Fibroblast of skin of right quadriceps (primary cell): ENCODE measurements at places on chromosomes 7 and 10.

DNA sequence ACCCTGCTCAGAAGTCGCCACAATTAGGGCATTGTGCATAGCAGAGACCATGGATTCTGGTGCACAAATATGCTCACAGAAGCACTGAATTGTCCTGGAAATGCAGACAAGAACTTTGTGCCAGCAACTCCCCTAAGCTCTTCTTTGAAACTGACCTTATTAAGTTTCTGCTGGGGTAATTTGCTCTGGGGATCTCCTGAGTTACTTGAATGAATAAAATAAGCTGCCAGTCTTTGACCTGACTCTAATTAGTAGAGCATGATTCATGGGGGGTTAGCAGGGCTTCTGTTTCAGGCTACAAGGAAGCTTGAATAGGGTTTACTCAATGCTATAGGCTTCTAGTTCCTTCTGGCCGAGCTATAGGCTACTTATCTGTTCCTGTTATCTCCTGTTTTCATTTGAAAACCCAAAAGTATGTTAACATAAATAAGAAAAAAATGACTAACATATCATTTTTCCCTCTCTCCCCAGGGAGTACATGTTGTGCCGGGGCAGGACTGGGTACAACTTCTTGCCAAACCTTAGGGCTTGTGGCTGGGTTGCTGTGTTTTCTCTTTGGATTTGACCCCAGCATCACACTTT is 169.0 kb upstream of the TMEM229A start:
- DNase-seq: no peak

GRCh38 chr7:5692112-5692844 is 89.2 kb downstream of the RNF216 start:
- peak; percentile 99 for DNase-seq

DNA sequence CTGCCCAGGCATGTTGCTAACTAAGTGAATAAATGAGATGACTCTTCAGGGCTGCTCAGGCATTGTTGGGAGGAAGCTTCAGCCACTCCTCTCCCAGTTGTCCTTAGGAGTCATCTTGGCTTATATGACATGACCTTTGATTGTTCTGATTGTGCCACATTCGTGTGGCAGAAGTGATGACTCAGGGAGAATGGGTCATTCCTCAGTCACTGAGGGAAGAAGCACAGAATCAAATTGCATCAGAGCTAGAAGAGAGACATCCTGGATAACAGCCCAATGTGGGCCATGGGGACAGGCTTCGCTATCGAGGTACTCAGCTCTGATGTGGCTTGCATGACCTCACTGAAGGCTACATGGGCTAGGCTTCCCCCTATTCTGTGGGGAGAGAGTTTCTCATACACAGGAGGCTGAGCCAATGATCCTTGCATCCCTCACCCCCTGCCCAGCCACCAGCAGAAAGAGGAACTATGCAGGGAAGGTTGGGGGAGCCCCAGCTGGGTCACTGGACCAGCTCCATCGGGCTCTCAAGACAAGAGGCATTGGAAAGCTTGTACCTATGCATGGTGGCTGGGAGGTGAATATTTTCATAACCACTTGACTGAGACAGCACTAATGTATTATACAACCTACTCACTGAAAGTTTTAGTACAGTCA is 6.0 kb upstream of the HMX3 start:
- no peak for DNase-seq

DNA sequence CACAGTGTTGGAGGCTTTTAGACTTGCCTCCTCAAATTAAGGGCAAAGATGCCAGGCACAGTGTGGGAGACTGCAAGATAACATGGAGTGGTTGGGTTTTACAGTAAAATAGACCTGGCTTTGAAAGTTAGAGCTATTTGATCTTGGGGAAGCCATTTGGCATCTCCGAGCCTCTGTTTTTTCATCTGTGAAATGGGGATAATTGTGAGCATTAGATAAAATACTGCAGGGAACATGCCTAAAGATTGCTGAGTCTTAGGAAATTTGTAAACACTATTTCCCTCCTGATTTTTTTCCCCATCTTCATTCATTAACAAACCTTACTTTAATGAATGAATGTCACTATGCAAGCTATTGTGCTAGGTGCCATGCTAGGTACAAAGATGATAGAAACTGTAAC is 241.3 kb upstream of the SLC26A5 start:
- DNase-seq: no peak

GRCh38 chr7:147497246-147497645 is 1093.3 kb upstream of the C7orf33 start:
- no peak for DNase-seq

GRCh38 chr10:115860182-115861107 is 412.6 kb downstream of the GFRA1 start:
- no peak for DNase-seq
